ENCODE measurements at places on chromosomes 7 and 10.

DNA sequence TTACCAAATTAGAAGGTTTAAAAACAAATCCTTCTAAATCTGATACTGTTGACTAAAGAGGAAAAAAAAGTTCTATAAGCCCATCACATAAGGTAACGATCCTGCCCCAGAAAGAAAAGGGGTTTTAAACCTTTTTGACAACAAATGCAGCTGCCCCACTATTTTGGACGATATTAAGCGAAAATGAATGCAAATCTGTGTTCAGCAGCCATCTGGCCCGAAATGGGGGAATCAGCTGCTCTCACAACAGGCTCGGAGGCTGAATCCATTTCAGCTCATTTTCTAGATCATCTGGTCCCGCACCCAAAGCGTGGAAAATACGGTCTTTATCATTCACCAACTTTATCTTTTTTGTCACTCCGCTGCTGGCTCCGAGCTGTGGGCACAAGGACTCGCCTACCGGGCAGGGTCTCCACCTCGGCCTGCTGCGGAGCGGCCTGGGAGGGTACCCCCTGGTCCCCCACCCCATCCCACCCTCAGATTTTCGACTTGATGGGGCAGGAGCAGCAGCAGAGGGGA, 2.4 kb upstream of the EBF3 start:
- no peak for DNase-seq

DNA sequence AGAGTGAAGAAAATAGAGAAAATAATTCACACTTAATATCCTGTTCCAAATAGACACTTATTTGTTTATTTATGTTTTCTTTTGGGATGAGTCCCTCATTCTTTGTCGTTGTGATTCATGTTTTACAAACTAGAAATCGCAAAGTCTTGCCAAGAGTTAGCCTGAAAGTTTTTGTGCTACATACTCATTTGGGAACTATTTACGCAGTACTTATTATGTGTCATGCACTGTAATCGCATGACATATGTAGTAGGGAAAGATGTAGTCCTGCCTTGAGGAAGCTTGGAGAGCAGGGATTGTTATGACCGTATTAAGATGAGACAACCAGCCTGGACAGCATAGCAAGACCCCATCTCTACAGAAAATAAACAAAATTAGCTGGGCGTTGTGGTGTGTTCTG, 189.3 kb downstream of the ABCA13 start:
- peak; percentile 5 for DNase-seq

DNA sequence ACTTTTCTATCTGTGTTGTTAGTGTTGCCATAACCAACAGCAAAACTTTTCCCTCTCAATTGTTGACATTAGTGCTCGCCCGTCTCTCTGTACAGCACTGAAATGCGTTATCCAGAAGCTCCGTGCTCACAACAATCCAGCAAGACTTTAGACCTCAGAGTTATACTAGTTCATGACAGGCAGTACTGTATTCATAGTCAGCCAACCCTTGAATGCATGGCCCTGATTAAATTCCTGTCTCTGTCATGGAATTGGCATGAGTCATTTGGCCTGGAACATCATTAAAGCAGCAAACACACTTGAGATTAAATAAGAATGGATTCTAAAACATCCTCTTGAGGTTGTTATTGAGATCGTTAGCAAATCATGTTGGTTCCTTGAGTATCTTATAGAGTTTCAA, 405.5 kb upstream of the C7orf33 start:
- DNase-seq, result no peak

GRCh38 chr7:131011432-131011742, 277.4 kb upstream of the KLF14 start:
- no peak for DNase-seq

DNA sequence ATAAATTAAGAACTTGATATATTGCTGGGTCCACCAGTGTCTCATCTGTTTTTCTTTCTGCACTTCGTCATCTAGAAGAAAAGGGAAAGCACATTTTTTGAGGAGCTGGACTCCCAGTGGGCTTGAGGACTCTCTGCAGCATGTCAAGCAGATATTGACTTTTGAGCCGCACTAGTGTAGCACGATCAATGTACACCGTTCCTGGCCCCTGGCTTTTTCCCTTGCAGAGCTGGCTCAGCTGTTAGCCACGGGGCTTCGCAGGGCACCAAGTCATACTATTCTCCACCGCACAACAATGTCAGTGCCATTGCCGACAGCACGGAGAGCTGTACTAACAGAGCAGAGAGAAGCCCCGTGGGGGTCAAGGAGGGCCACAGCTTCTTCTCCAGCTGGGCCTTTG, 235.4 kb upstream of the HABP2 start:
- no peak for DNase-seq

DNA sequence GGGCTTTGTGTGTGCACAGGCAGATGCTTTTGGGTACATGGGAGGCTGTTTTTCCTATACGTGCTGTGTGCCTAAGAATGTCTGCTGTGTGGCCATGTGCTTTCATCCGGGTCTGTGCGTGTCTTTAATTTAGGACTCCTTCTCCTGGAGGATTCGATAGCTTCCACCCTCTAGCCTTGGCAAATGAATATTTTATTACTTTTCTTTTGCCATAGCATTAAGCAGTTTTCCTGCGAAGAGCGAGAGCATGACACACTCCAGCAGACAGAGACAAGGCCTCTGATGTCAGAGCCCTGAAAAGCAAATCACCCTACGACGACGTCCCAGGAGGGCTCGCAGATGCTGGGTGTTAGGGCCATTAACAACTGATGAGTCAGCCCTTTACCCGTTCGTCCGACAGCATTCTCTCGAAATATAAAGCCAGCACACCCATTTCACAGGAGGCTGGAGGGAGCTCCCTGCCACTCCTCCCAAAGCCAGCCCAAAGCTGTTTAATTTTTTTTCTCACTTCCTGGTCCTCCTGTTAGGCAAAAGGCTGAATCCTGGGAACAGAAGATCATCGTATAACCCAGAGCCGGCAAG, 311.3 kb upstream of the ZMIZ1 start:
- DNase-seq, result peak; percentile 49

DNA sequence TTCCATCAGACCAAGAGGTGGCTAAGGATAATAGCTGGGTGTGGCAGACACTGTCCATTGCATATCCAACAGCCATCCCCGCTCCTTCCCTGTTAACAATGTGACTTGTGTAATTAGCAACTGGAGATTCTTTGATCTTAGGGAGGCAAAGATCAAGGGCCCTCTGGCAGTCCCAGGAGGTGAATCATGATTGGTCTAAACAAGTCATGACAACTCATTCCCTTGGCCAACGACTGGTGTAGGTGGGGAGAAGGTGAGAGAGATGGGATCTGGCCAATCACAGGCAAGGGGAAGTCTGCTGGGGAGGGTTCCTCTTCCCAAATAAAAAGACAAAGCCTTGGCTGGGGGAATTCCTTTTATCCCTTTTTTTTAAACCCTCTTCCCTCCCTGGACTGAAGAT, 46.2 kb upstream of the COMTD1 start:
- no peak for DNase-seq

DNA sequence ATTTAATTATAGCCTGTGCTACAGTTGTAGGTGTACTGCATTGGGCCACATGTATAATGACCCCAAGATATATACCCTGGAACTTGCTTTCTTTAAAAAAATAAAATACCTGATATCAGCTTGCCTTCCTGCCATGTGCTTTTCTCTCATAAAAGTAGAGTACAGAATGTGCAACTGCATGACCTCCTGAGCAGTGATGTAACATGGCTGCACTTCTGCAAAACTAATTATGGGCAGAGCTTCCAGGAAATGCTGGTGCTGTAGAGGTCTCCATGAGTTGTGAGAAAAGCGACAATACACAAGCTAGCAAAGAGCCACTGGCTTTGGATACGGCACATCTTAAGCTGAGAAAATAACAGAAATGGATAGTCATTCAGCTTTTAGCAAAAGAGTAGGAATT, 6.5 kb upstream of the ERLIN1 start:
- no peak for DNase-seq

DNA sequence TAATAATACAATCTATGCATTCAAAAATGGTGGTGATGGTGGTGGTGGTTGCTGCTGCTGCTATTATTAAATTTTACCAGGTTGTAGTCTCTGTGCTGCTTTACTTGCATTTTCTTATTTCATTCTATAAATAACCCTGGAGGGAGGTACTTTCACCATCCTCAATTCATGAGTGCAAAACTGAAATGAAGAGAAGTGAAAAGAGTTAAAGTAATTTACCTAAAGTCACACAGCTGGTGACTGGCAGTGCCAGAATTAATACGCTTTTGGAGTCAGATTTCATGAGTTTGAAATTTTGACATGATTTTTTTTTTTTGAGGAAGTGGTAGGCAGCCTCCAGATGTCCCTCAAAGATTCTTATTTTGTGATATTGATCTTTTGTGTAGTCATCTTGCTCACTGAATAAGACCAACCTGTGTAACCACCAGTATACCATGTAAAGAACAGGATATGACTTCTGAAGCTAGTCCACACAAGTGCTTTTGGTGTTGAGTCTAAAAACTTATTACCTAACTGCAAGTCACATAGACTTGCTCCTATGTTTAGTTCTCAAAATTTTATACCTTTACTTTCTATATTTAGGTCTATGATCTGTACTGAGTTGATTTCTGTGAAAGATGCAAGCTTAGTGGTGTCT, 218.8 kb downstream of the ZWINT start:
- no peak for DNase-seq

DNA sequence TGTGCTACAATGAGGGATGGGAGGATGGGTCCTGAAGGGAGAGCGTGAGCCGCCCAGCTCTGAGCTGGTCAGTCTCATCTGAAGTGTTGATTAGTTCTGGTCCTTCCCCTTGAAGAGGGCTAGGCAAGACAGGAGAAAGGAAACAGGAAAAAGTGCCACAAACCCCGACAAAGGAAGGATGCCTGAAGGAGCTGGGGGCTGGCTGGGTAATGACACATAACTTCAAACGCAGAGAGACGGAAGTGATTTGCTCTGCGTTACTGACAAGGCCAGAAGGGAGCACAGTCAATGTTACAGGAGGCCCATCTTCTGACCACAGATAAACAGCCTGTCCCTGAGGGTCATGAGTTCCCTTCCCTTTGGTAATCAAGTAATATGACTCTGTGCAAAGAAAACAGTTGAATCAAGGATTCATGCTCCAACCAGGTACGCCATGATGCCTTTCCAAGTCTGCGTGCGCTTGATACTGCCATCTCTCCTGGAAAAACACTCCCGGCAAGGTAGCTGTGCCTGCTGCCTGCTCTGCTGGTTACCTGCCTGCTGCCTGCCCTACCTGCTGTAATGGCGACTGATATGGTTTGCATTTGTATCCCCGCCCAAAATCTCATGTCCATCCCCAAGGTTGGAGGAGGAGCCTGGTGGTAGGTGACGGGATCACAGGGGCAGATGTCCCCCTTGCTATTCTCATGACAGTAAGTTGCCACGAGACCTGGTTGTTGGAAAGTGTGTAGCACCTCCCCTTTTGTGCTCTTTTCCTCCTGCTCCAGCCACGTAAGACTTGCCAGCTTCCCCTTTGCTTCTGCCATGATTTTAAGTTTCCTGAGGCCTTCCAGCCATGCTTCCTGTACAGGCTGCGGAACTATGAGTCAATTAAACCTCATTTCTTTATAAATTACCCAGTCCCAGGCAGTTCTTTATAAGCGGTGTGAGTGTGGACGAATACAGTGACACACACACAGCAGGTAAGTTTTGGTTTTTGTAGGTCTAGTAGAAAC, 57.9 kb downstream of the GRB10 start:
- no peak for DNase-seq

DNA sequence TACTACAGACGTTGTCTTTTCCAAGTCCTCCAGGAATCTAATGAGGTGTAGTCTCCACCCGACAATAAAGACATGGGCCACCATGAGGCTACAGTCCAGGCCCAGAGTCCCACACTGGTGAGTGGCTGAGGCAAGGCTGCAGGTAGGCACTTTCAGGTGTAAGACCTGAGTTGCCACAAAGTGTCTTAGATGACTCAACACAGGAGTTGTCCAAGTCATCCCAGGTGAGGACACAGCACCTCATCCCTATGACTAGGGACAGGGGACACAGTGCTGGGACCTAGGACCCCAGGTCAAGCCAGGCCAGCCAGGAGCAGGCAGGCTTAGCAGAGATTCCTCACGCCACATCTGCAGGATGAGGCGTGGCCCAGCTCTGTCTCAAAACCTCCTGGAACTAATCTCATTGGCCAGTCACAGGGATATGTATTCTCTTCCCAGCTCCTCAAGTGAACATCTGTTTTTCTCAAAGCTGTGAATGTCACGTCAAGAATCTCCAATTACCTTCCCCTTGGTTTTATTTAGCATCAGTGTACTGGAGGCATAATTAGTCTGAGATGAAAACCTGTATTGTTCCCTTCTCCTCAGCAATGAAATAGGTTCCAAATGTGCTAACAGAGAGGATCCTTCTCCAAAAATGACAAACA, 254.6 kb downstream of the GRID1 start:
- no peak for DNase-seq

GRCh38 chr7:116209561-116210070, 723 bp upstream of the TES start:
- no peak for DNase-seq

DNA sequence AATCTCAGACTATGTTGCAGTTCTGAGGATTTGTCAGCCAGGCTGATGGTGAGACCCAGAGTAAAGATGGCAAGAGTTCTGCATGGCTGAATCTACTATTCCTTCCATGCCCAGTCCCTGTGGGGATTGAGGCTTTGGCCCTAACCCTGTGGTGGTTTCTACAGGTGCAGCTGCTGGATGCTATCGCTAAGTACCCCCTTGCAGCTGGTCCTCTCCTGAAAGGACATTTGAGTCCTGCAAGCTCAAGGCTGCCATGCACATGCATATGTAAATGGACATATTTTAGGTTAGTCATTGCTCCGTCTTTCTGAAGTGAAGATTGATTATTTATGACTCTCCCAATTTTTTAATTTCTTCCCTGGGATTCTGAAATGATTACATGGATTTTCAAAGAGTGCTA, 1122.2 kb upstream of the CELF2 start:
- DNase-seq, result no peak

- DNase-seq, result no peak
These were observed 35.5 kb downstream of the FKBP6 start for GRCh38 chr7:73363225-73364005.

DNA sequence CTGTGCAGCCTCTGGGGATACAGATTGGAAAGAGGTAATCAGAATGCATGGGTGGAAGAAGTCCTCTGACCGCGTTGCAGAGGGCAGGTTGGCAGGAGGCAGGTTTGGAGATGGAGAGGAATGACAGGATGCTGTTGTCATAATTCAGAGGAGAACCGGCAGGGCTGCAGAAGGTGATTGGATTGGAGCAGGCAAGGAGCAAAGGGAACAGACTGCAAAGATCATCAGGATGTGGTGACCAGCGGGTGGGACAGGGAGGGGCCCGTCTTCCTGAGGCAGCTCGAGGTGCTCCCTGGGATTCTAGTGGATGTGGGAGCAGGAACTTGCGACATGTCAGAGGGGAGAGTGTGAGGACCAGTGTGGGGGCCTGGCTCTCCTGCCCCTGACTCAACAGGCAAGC, 78.5 kb upstream of the PPIF start:
- DNase-seq, result no peak

All from non-pigmented ciliary epithelial cell (primary cell).